Cardiac muscle cell (in vitro differentiated cells and primary cell): ENCODE measurements at places on chromosomes 11 and 22. TPM values are rescaled to one million over a fixed set of nuclear protein-coding genes. Genes with fewer than 3 reads are reported as not detected.

Gene GAS2L1
- polyA plus RNA-seq, result 21.0 and 25.0 TPM in 2 replicates

Gene USH1C
- not detected in 2 replicates for polyA plus RNA-seq

Gene SMC1B
- 0.04 TPM in 1 of 2 replicates, not detected in the other for polyA plus RNA-seq

Gene OR52E8
- not detected in 2 replicates for polyA plus RNA-seq

Gene ENDOD1
- polyA plus RNA-seq, result 2.0 and 2.8 TPM in 2 replicates

Gene SERHL2
- 2.7 and 10.8 TPM in 2 replicates for polyA plus RNA-seq

Gene NRIP3
- 0.04 and 0.57 TPM in 2 replicates for polyA plus RNA-seq

Gene CST6
- not detected in 2 replicates for polyA plus RNA-seq

Gene PAX6
- 0.56 TPM in 1 of 2 replicates, not detected in the other for polyA plus RNA-seq

Gene OR8G5
- not detected in 2 replicates for polyA plus RNA-seq

Gene ANKRD13D
- 39.4 and 47.6 TPM in 2 replicates for polyA plus RNA-seq

Gene FAT3
- polyA plus RNA-seq, result 1.1 TPM in 2 replicates

Gene MYBPC3
- 476 and 751 TPM in 2 replicates for polyA plus RNA-seq

Gene ZC3H12C
- polyA plus RNA-seq, result 1.0 and 1.7 TPM in 2 replicates

Gene TRABD
- 59.6 and 72.3 TPM in 2 replicates for polyA plus RNA-seq

Gene TMEM179B
- polyA plus RNA-seq, result 78.6 and 81.8 TPM in 2 replicates

Gene BTG4
- not detected in 2 replicates for polyA plus RNA-seq

Gene CCDC157
- polyA plus RNA-seq, result 5.0 and 7.1 TPM in 2 replicates

Gene RFPL3
- polyA plus RNA-seq, result not detected in 2 replicates

Gene KCNE3
- polyA plus RNA-seq, result 0.17 and 0.33 TPM in 2 replicates

Gene TSPAN32
- 18.5 and 24.8 TPM in 2 replicates for polyA plus RNA-seq

Gene C11orf97
- polyA plus RNA-seq, result not detected in 2 replicates

Gene PHLDA2
- 0.73 and 3.8 TPM in 2 replicates for polyA plus RNA-seq

Gene YPEL4
- 1.1 and 2.1 TPM in 2 replicates for polyA plus RNA-seq

Gene MS4A12
- polyA plus RNA-seq, result not detected in 2 replicates

Gene MN1
- 7.8 and 15.7 TPM in 2 replicates for polyA plus RNA-seq

Gene ART1
- polyA plus RNA-seq, result not detected in 2 replicates

Gene NLRP14
- polyA plus RNA-seq, result 1.0 and 1.4 TPM in 2 replicates

Gene CYP2D6
- 2.3 and 2.6 TPM in 2 replicates for polyA plus RNA-seq

Gene SCUBE1
- 2.1 and 8.7 TPM in 2 replicates for polyA plus RNA-seq

Gene FOLH1
- not detected in 2 replicates for polyA plus RNA-seq

Gene ART5
- 58.7 and 75.7 TPM in 2 replicates for polyA plus RNA-seq

Gene SCN4B
- 0.39 TPM in 1 of 2 replicates, not detected in the other for polyA plus RNA-seq

Gene MAJIN
- polyA plus RNA-seq, result 0.06 TPM in 1 of 2 replicates, not detected in the other

Gene CRKL
- 42.4 and 60.1 TPM in 2 replicates for polyA plus RNA-seq

Gene C1QTNF4
- polyA plus RNA-seq, result 50.8 and 53.6 TPM in 2 replicates

Gene JAML
- polyA plus RNA-seq, result not detected in 2 replicates

Gene GGTLC3
- polyA plus RNA-seq, result 2.2 and 5.9 TPM in 2 replicates

Gene PTPN5
- polyA plus RNA-seq, result 1.1 and 2.4 TPM in 2 replicates

Gene MS4A6A
- polyA plus RNA-seq, result not detected in 2 replicates

Gene TESMIN
- 4.6 and 17.1 TPM in 2 replicates for polyA plus RNA-seq

Gene PNPLA3
- 2.3 and 2.4 TPM in 2 replicates for polyA plus RNA-seq

Gene UPK3A
- 0.45 TPM in 1 of 2 replicates, not detected in the other for polyA plus RNA-seq

Gene OR51G2
- not detected in 2 replicates for polyA plus RNA-seq

Gene NCAM1
- polyA plus RNA-seq, result 61.9 and 97.0 TPM in 2 replicates

Gene RCOR2
- 34.7 and 41.0 TPM in 2 replicates for polyA plus RNA-seq

Gene MMP1
- polyA plus RNA-seq, result 0.94 TPM in 1 of 2 replicates, not detected in the other

Gene RAC2
- 0.98 and 1.7 TPM in 2 replicates for polyA plus RNA-seq

Gene GLB1L3
- polyA plus RNA-seq, result not detected in 2 replicates

Gene OR4P4
- polyA plus RNA-seq, result not detected in 2 replicates

Gene MB
- polyA plus RNA-seq, result 829 and 1,030 TPM in 2 replicates

Gene MRGPRE
- polyA plus RNA-seq, result not detected in 2 replicates

Gene MFRP
- not detected in 2 replicates for polyA plus RNA-seq
